ENCODE measurements at places on chromosomes 6 and 20.

GRCh38 chr6:9851541-9852380, 563.1 kb downstream of the TFAP2A start:
- DNase-seq: no peak

GRCh38 chr6:154617175-154617574, 106.7 kb upstream of the CNKSR3 start:
- no peak for DNase-seq

DNA sequence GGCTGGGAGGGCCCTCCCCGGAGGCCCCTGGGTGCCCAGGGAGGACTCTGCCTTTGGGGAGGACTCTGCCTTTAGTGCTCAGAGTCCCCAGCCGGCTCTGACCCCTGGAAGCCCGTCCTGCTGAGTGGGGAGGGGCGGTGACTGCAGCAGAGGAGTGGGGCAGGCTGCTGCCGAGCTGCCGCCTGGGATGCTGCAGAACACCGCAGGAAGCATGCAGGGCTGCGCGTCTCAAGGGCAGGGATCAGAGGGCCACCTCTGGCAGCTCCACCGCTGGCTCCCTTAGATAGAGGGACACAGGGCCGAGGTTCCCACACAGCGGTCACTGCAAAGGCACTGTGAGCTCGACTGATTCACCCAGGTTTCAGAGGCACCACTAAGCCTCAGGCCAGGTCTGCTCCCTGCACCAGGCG, 82.2 kb upstream of the GATA5 start:
- DNase-seq: no peak

DNA sequence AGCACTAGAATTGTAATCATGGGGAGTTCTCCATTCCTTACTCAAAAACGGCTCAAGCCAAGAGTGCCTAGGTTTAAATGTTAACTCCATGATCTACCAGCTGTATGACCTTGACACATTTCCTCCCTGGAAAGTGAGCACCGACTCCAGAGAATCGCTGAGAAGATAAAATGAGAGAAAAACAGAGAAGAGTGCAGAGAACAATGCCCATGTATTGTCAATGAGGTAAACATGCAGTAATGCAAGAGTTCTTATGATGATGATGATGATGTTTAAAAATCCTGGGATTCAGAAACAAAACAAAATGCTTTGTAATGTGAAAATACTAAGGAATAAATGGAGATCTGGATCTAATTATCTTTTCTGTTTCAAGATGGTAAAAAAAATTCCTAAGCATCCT, 64.8 kb upstream of the BEND6 start:
- no peak for DNase-seq

DNA sequence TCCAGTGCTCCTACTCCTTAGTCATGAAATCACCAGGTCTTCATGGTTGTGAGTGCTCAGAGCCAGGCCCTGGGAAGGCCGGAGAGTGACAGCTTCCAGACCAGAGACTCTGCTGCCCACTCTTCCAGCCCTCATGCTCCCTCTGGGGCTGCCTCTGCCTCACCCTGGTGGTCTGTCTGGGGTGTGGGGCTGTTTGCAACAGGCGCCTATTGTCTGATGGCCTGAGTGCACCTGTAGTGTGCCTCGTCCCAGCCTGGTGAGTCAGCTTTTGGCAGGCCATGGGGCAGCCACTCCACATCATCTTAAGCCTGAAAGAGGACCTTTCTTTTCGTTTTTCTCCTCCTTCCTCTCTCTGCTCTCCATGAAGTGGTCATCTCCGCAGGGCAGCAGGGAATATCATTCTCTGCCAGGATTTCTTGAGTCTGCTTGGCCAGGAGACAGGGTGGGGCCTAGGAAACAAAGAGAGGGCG, 173.8 kb downstream of the VEGFA start:
- DNase-seq: no peak

GRCh38 chr6:20367743-20368485, 33.8 kb upstream of the E2F3 start:
- no peak for DNase-seq

GRCh38 chr20:60255415-60255814, 297.2 kb downstream of the CDH26 start:
- DNase-seq: no peak

DNA sequence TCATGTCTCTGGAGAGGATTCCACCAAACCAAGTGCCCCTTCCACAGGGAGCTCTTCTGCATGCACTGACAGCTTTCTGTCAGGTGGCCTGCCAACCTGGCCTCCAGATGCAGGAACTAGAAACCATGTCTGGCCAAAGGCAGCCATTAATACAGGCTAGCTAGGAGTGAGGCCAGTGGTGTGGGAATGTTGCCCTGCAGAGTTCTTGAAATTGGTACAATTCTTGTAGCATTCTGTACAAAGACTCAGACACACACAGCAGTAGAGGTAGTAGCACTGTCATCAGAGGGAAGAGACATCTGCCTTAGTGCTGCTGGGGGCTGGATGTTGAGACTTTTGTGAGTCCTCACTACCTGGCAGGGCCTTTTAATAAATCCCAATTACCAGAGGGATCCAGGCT, 48.8 kb downstream of the RNF24 start:
- DNase-seq: no peak

Data from Right ventricle myocardium superior (tissue), 1 donor.